ENCODE measurements at places on chromosomes 2 and 18.

GRCh38 chr18:69588301-69588700 lies 187.6 kb downstream of the DOK6 start:
- no peak overlapping the region for H3K27ac ChIP-seq
- H3K36me3 ChIP-seq, result no peaks in the 10 kb centered on the region
- no peak for DNase-seq
- no peaks in the 10 kb centered on the region for H3K4me1 ChIP-seq
- H3K27me3 ChIP-seq, result no peaks in the 10 kb centered on the region

DNA sequence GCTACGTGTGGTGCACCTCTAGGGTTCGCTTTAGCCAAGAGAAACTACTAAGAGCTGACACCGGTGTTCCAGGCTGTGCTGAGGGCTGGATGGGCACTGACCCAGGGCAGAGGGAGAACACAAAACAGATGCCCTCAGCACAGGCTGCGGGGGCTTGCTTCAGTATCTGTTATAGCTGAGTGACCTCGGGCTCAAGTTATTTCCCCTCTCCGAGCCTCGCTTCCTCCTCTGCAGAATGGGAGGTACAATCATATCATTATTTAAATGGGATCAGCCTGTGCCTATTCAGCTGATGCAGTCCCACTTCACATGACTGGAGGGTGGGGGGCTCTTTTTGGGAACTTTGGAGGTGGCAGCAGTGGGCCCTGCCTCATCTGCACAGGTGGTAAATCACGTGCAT lies 156.1 kb upstream of the APCDD1 start:
- H3K4me1 ChIP-seq, result no peaks in the 10 kb centered on the region
- no peaks in the 10 kb centered on the region for H3K36me3 ChIP-seq
- H3K27me3 ChIP-seq, result no peaks in the 10 kb centered on the region
- H3K4me3 ChIP-seq, result no peak overlapping the region
- no peak for DNase-seq

DNA sequence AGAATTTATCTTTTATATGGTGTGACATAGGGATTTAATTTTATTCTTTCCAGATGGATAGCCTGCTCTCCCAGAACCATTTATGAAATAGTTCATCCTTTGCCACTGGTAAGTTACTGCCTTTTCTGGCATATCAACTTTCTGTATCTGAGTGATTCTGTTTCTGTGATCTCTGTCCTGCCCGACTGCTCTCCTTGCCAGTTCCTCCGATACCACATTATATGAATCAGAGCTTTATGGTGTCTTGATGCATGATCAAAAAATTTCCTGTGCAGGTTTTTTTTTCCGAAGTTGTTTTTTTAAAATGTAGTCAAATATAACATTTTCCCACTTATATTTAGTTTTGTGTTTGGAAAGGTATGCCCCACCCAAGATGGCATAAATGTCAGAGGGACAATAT lies 242.5 kb downstream of the CYP26B1 start:
- H3K27me3 ChIP-seq, result no peaks in the 10 kb centered on the region
- no peak for DNase-seq
- no peak overlapping the region for H3K27ac ChIP-seq
- no peaks in the 10 kb centered on the region for H3K36me3 ChIP-seq
- H3K4me1 ChIP-seq, result no peaks in the 10 kb centered on the region
- no peak overlapping the region for H3K4me3 ChIP-seq

DNA sequence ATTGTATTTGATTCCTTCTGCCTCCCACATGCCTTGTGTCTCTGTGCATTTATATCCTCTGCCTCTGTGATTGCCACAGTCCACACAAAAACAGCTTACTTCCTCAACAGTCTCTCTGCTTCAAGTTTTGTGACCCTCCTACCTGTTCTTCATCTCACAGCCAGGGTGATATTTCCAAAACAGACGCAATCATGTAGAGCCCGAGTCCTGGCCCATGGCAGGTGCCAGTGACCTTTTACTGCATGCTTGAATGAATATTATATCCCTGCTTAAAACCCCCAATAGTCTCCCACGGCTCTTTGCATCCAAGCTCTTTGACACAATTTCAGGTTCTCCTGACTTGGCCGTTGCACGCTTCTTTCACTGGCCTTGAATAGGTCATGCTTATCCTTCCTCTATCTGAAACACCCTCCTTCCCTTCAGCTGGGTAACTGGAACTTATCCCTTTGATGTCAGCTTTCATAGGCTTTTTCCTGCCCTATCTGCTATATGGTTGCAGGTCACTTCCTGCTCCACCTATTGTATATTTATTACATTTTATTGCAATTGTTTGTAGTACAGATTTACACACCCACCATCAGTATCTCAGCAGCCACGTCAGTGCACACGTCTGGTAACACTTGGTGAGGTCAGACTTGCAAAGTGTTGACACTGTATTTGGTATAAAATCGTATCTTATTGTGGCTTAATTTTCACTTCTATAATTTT lies 29.7 kb upstream of the IL1B start:
- no peak for DNase-seq
- no peaks in the 10 kb centered on the region for H3K27me3 ChIP-seq
- peaks cover 6% of the 10 kb centered on the region for H3K4me1 ChIP-seq
- H3K4me3 ChIP-seq, result no peak overlapping the region
- H3K27ac ChIP-seq, result no peak overlapping the region
- no peaks in the 10 kb centered on the region for H3K36me3 ChIP-seq

DNA sequence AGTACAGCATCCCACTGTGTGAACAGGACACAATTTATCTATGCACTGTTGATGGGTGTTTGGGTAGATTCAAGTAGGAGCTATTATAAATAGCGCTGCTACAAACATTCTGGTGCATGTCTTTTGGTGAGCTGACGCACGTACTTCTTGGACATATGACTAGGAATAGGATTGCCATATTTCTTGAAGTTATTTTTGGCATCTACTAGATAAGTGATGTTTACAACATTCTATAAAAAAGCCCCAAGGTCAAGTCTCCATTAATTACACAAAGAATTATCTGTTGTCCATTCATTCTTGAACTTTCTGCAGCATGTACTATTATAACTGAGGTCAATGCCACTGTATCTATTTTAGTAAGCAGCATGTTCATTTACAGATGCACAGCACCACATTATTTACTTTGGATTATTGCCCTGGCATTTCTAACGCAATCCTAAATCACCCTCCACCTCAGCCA lies 225.5 kb upstream of the TMEM200C start:
- H3K27ac ChIP-seq, result no peak overlapping the region
- H3K27me3 ChIP-seq, result no peaks in the 10 kb centered on the region
- H3K4me1 ChIP-seq, result no peaks in the 10 kb centered on the region
- no peak for DNase-seq
- H3K36me3 ChIP-seq, result no peaks in the 10 kb centered on the region

- H3K4me3 ChIP-seq, result no peak overlapping the region
- H3K27me3 ChIP-seq, result no peaks in the 10 kb centered on the region
- no peaks in the 10 kb centered on the region for H3K36me3 ChIP-seq
- H3K4me1 ChIP-seq, result no peaks in the 10 kb centered on the region
These were observed 87.1 kb downstream of the PXDN start for GRCh38 chr2:1656961-1657841.

DNA sequence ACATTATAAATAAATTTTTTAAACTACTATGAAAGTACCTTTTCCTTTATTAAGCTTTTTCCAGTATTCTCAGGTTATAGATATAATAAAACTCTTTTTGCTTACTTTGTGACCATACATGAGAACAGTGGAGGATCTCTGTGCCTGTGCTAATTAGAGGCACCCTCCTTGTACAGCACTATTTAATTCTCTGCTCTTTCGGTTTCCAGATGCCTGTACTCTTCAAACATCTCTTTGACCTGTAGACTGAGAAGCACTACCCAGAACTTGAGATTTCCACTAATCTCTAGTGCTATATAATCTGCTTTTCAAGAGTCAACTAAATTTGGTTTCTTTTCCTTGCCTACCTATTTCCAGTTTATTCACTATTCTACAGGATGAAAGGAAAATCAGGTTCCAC lies 131.1 kb downstream of the GULP1 start:
- H3K4me1 ChIP-seq, result no peaks in the 10 kb centered on the region
- no peaks in the 10 kb centered on the region for H3K36me3 ChIP-seq
- H3K4me3 ChIP-seq, result no peak overlapping the region
- H3K27me3 ChIP-seq, result no peaks in the 10 kb centered on the region

DNA sequence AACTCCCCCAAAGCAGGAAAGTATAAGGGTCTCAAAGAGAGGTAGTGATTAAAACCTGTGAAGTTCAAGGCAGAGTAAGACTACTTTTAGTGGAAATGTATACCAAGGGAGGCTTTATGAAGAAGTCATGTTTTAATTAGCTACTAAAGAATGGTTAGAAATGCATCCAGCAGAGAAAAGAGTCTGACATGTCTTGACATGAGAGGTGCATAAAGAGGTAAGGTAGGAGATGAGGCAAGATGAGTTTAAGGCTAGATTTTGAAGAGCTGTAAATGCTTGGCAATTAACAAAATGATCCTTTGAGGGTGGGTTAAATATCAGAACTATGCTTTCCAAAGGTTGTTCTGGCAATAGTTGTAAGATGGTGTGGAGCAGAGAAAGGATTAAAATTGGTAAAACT lies 88.7 kb upstream of the WDSUB1 start:
- H3K27me3 ChIP-seq, result no peaks in the 10 kb centered on the region
- no peaks in the 10 kb centered on the region for H3K4me1 ChIP-seq
- H3K27ac ChIP-seq, result no peak overlapping the region
- peaks cover 28% of the 10 kb centered on the region for H3K36me3 ChIP-seq

DNA sequence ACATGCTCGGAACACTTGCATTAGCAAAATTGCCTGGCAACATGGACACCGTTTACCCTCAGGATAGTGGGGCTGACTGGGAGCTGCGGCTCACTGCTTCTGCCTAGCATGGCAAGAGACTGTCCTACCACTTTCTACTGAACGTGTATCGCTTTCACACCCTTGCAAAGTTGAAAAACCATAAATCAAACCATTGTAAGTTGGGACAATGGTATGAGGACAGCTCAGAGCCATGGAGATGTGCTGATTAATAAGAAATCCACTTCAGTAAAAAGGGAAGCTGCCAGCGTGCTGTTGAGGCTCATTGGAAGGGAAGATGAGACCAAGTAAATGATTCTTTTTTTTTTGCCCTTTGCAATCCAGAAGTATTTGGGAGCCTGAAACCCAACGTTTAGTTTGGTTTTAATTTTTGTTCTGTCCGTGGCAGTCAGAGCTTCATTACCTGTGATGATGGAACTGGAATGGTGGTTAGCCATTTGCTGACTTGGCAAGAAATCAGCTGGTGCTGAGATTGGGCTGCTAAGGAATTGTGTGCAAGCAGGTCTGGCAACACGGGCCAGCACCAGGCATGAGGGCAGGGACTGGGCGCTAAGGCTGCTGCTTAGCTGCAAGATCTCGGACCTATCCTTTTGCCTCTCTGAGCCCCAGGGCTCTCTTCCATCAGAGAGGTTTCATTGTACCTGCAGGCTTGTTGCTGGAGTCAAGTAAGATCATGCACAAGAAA lies 75.5 kb upstream of the HS6ST1 start:
- H3K36me3 ChIP-seq, result no peaks in the 10 kb centered on the region
- no peaks in the 10 kb centered on the region for H3K27me3 ChIP-seq
- no peaks in the 10 kb centered on the region for H3K4me1 ChIP-seq
- no peak overlapping the region for H3K4me3 ChIP-seq
- no peak for DNase-seq

GRCh38 chr2:100674666-100675065 lies 111.9 kb downstream of the PDCL3 start:
- no peaks in the 10 kb centered on the region for H3K36me3 ChIP-seq
- no peak for DNase-seq
- no peak overlapping the region for H3K4me3 ChIP-seq

GRCh38 chr2:158142165-158142564 lies 40.5 kb downstream of the UPP2 start:
- no peaks in the 10 kb centered on the region for H3K36me3 ChIP-seq
- no peaks in the 10 kb centered on the region for H3K4me1 ChIP-seq
- DNase-seq, result no peak
- H3K27ac ChIP-seq, result no peak overlapping the region

GRCh38 chr2:60104514-60105505 lies 448.6 kb downstream of the BCL11A start:
- no peak overlapping the region for H3K27ac ChIP-seq
- H3K4me1 ChIP-seq, result no peaks in the 10 kb centered on the region
- no peak overlapping the region for H3K4me3 ChIP-seq
- no peak for DNase-seq
- no peaks in the 10 kb centered on the region for H3K36me3 ChIP-seq

GRCh38 chr18:78240627-78241252 lies 738.9 kb upstream of the SALL3 start:
- no peaks in the 10 kb centered on the region for H3K27me3 ChIP-seq
- H3K27ac ChIP-seq, result no peak overlapping the region
- DNase-seq, result no peak
- H3K36me3 ChIP-seq, result no peaks in the 10 kb centered on the region

DNA sequence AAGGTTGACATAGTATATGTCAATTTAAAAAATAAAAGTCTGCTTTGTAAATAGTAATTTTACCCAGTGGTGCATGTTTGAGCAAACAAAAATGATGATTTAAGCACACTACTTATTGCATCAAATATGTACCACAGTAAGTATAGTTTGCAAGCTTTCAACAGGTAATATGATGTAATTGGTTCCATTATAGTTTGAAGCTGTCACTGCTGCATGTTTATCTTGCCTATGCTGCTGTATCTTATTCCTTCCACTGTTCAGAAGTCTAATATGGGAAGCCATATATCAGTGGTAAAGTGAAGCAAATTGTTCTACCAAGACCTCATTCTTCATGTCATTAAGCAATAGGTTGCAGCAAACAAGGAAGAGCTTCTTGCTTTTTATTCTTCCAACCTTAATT lies 78.6 kb upstream of the CSRNP3 start:
- no peak overlapping the region for H3K27ac ChIP-seq
- no peaks in the 10 kb centered on the region for H3K4me1 ChIP-seq
- H3K27me3 ChIP-seq, result no peaks in the 10 kb centered on the region
- no peak for DNase-seq
- H3K4me3 ChIP-seq, result no peak overlapping the region
- no peaks in the 10 kb centered on the region for H3K36me3 ChIP-seq

DNA sequence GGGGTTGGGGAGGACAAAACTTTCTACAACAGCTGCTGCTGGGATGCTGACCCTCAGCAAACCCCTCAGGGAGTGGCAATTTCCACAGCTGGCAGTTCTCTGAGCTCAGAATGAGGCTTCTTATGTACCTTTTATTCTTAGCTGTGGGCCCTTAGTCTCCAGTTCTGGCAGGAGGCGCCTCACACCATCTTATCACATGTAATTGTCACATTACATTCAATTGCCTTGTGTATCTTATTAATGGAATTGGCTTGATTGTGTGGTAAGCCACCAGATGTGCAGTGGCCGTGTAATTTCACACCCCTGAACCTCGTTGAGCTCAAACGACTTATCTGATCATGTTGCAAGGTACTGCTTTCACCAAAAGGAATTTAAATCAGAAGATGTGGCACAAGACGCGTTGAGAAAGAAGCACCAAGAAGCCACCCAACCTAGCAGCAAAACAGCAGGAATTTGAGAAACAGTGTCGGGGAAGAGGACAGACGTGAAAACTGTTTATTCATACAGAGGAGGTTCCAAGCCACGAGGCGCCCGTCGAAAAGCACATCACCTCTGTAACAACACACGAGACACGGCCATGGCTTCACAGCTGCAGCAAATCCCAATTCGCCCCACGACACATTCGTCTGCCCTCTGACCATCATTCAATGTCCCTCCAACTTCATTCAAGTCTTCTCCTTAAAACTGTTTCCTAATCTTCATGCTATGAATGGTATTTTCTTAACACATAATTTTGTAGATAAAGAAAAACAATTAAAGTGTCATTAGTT lies 53.6 kb upstream of the LPIN2 start:
- peaks cover 5% of the 10 kb centered on the region for H3K4me1 ChIP-seq
- no peaks in the 10 kb centered on the region for H3K27me3 ChIP-seq
- H3K27ac ChIP-seq, result no peak overlapping the region
- no peak for DNase-seq

GRCh38 chr2:151918308-151918707 lies 90.1 kb upstream of the ARL5A start:
- H3K4me1 ChIP-seq, result no peaks in the 10 kb centered on the region
- no peak overlapping the region for H3K27ac ChIP-seq
- no peak for DNase-seq
- no peak overlapping the region for H3K4me3 ChIP-seq

Measured in liver (tissue), 10 donors.